ENCODE measurements at places on chromosomes 12 and 14.

DNA sequence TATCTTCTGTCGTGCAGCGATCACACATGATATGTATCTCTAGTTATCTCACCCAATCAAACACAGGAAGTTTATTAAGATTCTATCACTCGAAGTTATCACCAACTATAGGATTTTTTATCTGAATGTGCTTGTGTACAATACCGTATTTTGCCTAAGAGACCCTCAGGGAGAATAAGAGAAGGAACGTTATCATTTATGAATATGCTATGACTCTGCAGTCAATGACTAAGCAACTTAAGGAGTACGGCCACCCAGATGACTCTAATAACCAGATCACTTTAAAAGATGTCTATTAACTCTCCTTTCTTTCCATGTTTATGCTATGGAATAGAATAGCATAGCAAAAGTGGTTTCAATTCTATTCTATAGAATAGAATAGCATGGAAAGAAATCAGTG is 486.4 kb downstream of the BCL11B start:
- no peak for DNase-seq

- DNase-seq = no peak
These were observed 16.7 kb downstream of the PIWIL1 start for GRCh38 chr12:130354407-130354806.

- no peak for DNase-seq
These were observed 71.3 kb downstream of the TSPAN9 start for GRCh38 chr12:3148366-3149000.

- DNase-seq = no peak
These were observed 140.6 kb upstream of the PELI2 start for GRCh38 chr14:55977392-55978150.

DNA sequence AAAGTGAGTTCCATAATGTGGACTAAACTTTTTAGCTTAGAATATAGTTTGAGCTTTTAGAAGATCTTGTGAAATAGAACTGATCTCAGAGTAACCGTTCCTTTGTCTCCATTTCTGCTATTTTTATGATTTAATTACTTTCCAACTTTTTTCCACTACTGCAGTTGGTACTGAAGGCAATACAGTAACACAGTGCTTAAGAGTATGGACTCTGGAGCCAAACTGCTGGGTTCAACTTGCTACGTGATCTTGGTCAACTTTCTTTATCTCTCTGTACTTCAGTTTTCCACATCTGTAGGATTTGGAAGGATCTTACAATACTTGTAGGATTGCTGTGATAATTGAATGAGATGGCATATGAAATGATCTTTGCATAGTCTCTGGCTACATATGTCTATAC is 40.9 kb downstream of the ATXN7L3B start:
- no peak for DNase-seq

DNA sequence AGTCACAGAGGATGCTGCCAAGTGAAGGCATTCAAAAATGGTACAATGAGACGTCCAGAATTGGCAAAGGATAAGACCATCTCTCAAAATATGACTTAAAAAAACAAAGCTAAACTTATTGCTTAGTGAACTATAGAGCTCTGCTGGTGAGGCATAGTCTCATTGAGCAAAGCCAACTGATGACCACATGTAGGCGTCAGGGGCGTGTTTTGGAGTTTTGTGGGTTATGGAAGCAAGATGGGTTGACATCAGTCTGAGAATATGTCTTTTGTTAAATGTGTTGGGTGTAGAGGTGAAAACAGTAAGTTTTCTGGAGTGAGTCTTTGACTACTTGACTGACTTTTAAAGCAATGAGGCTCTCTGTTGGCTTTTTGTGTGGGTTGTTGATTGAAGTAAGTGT is 47.2 kb downstream of the ATL1 start:
- DNase-seq = no peak

Measured in GM19239 (cell line).